ENCODE measurements at places on chromosomes 4 and X.

DNA sequence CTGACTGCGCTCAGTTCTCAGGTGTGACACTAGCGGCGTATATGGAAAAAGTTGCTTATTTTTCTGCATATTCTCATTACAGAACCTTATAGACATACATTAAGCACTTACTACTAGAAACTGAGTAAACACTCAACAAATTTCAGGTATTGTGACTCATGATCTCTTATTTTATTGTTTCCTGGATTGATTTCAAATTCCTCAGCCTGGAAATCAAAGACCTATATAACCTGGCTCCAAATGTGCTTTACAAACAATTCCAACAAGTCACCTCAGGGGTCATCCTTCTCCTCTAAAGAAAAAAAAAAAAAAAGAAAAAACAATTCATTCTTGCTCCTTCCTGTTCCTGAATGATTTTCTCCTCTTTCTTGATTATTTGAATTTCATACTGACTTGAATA lies 152.3 kb downstream of the ADAM29 start:
- DNase-seq: no peak

DNA sequence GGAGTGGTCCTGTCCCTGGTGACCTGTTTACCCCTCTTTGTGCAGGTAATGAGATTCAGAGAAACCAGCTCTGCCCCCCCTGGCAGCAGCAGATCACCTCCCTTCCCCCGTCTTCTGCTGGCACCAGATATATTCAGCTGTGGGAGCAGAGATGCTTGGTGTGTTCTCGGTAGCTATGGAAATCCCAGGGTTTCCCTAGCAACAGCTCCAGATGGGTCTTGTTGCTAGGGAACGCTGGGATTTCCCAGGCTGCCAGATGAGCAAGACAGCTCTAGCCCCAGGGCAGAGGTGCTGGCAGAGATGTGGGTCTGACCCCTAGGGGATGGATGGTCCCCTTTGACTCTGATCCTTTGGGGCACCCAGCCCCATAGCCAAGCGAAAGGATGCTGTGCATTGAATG lies 20.2 kb downstream of the CETN2 start:
- DNase-seq: no peak

GRCh38 chr4:72951628-72952027 lies 117.9 kb downstream of the COX18 start:
- DNase-seq: no peak

GRCh38 chr4:76203541-76203940 lies 10.1 kb downstream of the SCARB2 start:
- DNase-seq: no peak

GRCh38 chr4:179607003-179607402 lies 2164.8 kb upstream of the AGA start:
- DNase-seq: no peak

DNA sequence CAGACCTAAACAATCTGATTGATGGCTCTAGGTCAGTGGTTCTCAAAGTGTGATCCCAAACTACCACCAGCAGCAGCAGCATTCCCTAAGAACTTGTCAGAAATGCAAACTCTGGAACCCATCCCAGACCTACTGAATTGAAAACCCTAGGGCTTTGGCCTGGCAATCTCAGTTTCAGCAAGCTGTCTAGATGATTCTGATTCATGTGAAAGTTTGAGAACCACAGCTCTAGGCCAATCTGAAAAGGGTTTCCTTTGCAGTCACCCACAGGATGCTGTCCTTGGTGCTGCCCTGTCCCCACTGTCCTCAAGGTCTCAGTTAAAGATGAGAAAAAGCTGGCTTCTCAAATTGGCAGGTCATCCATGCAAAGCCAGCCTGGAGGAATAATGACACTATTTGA lies 34.8 kb downstream of the SMPX start:
- no peak for DNase-seq

GRCh38 chr4:88697141-88697540 lies 488 bp downstream of the NAP1L5 start:
- no peak for DNase-seq

- DNase-seq: no peak
Observed at GRCh38 chr4:68209003-68209402, 36.5 kb downstream of the TMPRSS11B start.

DNA sequence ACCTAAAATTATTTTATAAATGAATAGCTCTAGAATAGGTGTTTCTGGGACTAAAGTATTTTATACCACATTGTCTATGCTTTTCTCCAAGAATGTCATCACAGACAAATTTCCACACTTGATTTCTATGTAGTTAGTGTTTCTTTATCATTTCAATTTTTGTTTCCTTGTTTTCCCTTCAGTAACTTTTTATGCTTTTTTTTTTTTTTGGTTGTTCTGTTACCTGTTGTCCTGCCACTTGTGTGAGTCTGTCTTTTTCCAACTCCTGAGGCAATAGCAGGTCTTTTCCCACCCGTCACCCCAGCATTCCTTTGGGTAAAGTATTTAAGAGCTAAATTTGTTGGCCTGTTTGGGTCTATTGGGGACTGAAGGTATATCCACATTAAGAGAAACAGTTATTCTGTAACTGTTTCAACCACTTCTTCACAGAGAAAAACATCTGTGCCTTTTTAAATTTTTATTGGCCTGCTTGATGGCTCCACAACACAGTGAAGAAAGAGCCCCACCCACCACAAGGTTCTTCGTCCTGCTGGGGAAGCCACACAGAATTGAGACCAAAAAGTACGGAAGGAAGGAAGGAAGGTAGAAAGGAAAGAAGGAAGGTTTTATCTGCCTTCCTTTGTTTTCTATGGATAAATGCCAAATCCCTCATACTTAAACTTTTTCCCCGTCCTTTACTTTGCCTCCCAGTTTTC lies 17.7 kb upstream of the GPC3 start:
- no peak for DNase-seq

DNA sequence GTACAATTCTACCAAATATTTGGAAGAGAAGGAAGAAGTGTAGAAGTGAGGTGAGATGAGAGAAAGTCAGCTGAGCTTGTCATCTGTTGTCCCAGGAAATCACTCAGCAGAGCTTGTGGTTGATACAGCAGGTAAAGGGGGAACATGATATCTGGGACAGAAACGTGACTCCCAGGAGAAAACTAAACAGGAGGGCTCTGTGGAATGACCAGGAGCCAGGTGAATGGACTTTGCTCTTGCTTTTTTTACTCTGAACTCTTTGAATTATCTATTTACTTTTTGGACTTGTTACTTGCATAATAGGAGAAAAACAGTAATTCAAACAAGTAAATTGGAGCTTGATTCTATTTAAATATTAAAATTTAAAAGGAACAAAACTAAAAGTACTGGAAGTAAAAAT lies 555.6 kb upstream of the FRG1 start:
- DNase-seq: no peak

DNA sequence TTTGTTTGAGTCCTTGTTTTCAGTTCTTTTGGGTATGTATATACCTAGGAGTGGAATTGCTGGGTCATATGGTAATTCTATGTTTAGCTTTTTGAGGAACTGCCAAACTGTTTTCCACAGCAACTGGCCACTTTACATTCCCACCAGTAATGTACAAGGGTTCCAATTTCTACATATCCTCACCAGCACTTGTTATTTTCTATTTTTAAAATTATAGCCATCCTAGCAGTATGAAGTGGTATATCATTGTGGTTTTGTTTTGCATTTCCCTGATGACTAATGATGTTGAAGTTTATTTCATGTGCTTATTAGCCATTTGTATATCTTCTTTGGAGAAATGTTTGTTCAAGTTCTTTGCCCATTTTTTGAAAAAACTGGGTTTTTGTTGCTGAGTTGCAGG lies 39.6 kb downstream of the TMEM164 start:
- no peak for DNase-seq

DNA sequence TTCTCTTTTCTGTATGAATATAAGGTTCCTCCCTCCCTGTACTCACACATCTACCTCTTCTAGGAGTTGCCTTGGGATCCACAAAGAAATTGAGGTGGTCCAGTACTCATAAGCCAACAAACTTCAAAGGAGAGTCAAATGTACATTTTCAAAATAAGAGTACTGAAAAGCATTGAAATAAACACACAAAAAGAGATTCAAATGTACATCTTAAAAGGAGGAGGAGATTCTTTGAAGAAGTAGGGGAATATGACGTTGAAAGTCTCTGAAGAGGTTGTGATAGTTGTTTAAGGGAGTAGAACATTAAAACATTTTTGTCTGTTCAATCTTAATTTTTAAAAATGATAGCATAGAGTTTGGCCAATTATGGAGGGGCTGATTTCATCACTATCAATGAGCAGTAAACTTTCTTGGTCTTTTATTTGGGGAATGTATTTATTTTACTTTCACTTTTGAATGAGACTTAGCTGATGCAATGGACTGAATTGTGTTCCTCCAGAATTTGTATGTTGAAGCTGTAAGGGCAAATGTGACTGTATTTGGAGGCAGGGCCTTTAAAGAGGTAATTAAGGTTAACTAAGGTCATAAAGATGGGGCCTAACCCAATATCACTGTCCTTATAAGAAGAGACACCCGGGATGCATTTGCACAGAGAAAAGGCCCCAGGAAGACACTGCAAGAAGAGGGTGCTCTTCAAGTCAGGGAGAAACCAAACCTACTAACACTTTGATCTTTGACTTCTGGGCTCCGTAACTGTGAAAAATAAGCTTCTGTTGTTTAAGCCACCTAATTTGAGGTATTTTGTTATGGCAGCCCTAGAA lies 226.3 kb upstream of the PGRMC2 start:
- no peak for DNase-seq

DNA sequence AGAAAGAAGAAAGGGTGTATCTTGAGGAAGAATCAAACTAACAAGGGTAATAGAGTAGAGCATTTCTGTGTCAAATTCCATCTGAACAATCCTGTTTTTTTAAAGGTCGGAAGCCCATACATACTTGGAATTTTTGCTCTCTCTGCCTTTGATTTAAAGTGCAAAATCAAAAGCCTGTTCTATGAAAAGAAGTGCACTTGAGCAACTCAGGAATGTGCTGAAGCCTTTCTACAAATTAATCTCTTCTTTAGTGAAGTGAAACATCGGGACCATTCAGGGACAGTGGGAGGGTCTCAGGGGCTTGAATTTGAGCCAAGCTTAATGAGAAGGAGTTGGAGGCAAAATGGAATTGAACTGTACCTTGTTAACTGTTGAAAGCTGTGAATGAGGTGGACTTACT lies 1008.5 kb upstream of the LCORL start:
- DNase-seq: no peak

- no peak for DNase-seq
Observed at GRCh38 chrX:21490341-21490740, 116.1 kb downstream of the CNKSR2 start.

DNA sequence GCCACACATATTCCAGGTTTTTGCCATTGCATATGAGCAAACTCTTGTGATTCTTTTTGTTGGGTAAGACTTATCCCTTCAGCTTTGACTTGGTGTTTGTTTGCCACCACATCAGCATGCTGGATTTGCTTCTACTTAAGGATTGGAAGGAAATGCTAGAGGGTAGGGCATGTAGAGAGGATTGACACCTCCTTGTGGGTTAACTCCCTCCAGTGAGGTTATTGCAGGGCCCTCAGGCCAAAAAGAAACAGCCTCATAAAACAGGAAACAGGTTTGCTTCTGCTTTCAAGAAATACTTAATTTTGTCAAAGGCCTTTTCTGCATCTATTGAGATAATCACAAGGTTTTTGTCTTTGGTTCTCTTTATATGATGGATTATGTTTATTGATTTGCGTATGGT lies 15.2 kb upstream of the INPP4B start:
- no peak for DNase-seq

- no peak for DNase-seq
Observed at GRCh38 chr4:144189121-144189520, 48.6 kb upstream of the GYPA start.

DNA sequence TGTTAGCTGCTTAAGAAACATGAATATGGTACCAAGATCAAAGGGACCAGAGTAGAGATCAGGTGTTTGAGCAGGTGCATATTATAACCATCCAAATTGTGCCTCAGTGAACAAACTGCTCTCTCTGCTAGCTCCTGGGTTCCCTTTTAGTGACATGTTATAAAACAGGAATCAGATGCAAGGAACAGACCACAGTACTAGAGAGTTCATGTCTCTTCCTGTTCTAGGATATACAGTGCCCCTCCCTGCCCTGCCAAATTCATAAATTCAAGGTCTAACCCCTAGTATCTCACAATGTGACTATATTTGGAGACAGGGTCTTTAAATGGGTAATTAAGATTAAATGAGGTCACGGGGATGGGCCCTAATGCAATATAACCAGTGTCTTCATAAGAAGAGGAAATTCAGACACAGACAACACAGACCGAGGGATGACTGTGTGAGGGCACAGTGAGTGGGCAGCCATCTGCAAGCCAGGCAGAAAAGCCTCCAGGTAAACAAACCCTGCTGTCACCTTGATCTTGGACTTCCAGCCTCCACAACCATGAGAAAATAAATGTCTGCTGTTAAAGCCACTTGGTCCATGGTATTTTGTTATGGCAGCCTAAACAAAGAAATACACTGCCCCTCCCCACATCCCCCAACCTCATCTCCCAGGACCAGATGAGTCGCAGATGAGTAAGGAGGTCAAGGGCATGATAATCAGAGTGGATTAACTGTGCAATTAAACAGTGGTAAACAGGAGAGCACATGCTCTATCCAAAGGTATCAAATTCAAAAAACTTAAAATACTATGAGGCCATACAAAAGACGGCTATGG lies 82.5 kb downstream of the RBM47 start:
- no peak for DNase-seq

- no peak for DNase-seq
Observed at GRCh38 chrX:110170029-110170428, 147.9 kb downstream of the AMMECR1 start.

DNA sequence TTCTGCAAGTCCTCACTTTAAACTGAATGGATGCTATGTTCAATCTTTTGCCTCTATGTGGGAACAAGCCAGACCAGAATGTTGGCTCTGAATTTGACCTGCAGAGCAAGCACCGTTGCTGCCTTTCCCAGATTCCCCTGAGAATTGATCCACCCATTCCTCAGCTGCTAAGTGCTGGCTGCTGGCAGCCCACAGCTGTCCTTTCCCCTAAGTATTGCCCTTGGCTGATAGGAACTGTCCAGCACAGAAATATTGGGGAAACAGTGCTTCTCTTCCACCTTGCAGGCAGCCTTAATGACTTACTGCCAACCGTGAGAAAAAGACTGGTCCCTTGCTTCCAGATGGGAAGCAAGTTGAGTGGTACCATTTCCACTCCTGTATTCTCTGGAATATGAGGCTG lies 475.9 kb downstream of the PDHA2 start:
- DNase-seq: no peak

- no peak for DNase-seq
Observed at GRCh38 chr4:39700554-39700953, 2.6 kb downstream of the UBE2K start.

- no peak for DNase-seq
Observed at GRCh38 chr4:157898836-157899605, 273.8 kb downstream of the GASK1B start.

DNA sequence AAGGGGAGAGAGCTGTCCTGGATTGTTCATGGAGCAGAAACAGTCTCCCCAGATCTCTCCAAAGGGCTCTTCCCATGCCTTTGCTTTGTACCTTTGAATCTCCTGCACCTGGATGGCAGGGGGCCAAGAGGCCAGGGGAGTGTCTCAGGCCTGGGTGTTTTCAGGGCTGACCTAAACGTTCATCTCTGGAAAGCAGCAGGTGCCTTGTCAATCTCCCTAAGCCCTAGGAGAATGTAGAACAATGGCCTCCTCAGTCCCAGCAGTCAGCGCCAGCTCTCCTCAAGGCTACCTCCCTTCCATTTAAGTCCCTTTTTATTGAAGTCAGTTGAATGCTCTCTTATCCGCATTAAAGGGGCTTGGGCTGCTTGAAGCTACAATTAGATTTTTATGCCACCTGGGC lies 31.2 kb upstream of the NSUN7 start:
- DNase-seq: no peak

Data from activated T-helper 1 cell treated with Interleukin-2 at 50 U/mL for 16 hours (primary cell).